Mucosa of gallbladder (tissue), 1 donor: ENCODE measurements at places on chromosomes 1 and 21. TPM values are rescaled to one million over a fixed set of nuclear protein-coding genes. Genes with fewer than 3 reads are reported as not detected.

Gene SHE
- total RNA-seq = 6.2 TPM

Gene ZBED6
- total RNA-seq = 35.1 TPM

Gene SYT14
- total RNA-seq = 0.06 TPM

Gene PM20D1
- 0.26 TPM for total RNA-seq

Gene HSD3B1
- total RNA-seq = not detected

- no peak for DNase-seq
These were observed 49.4 kb upstream of the COG2 start for GRCh38 chr1:230592848-230593414.

DNA sequence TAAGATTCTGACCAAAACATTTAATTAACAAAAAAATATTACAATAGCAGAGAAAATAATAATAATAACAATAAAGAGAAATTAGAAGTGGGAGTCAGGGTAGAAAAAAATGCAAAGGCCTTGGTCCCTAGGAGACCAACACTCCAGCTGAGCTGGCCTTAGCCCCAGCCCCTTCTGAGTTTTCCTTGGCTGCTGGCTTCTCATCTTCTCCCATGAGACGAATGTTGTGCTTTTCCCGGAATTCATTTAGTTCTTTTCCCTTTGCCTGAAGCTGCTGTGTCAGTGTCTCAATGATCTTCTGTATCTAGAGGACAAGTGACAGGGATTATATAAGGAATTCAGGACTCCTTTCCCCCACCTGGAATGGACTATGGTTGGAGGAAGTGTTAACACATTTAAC lies 2.4 kb downstream of the KLHDC9 start:
- no peak for DNase-seq

- no peak for DNase-seq
These were observed 6.4 kb upstream of the E2F2 start for GRCh38 chr1:23537296-23537973.

DNA sequence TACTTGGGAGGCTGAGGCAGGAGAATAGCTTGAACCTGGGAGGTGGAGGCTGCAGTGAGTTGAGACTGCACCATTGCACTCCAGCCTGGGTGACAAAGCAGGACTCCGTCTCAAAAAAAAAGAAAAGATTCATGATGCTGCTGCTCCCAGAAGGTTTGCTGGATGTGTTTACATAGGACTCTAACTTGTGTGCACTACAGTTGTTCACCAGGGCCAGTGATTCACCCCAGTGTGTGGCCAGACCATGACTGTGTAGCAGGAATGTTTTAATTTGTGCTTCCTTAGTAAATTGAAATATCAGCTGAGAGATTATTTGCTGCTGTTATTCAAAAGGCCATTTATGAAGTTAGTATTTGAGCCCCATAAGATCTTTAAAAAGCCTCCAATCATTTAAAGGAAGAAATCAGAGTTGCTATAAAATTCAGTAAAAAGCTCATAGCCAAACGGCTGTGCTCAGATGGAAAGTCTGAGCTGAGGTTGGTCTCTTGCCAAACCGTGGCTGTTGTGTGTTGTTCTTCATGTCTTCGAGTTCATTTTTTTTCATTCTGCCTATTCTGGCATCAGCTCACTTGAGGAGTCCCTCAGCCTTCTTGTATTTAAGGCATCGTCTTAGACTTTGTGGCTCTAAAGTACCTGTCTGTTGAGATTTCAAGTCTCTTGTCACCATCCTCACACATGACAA lies 18.1 kb upstream of the PGD start:
- no peak for DNase-seq

DNA sequence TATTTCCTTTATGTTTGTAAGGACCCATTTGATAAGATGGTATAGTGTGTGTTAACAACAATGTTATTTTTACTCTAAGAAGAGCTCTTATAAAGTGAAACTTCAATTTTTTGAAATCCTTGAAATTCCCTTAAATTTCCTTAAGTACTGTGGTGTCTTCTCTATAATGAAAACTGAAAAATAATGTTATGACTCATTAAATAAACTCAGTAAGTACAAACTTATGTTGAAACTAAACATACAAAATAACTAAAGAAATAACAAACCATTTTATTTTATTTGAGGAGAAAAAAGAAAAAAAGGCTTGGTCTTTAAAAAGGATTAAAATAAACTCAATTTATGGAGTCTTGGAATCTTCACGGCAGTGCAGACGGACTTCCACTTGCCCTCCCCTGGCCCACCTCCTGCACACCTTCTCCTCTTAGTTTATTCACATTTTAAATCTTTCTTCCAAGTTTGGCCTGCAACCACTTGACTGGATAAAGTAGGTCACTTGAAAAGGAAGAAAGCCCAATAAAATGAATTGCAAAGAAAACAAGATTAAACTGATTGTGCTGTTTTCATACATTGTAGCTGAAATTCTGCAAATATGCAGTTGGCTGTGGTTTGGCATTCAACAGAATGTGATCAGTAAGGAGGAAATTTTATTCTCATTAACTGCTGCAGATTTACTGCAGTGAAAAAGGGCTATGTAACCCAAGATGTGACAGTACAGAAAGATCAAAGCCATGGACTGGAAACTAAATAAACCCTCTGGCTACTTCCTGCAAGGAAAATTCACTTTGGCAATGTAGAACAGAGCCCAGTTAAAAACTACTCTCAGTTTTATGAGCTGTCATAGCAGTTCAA lies 48.5 kb upstream of the SCYL3 start:
- DNase-seq = no peak

GRCh38 chr1:161033751-161034150 lies 5.0 kb downstream of the TSTD1 start:
- DNase-seq = no peak
